HT1080 (cell line): ENCODE measurements at places on chromosomes 4 and X. TPM values are rescaled to one million over a fixed set of nuclear protein-coding genes. Genes with fewer than 3 reads are reported as not detected.

The HTT gene
- 14.7 and 19.1 TPM in 2 replicates for total RNA-seq

The MAGEA11 gene
- 54.2 and 60.1 TPM in 2 replicates for total RNA-seq

The TBC1D14 gene
- total RNA-seq = 47.1 and 50.6 TPM in 2 replicates

The MXRA5 gene
- not detected in 2 replicates for total RNA-seq

The ENOX2 gene
- 13.5 and 14.1 TPM in 2 replicates for total RNA-seq

The SAGE1 gene
- 5.3 and 6.9 TPM in 2 replicates for total RNA-seq

The FMR1NB gene
- total RNA-seq = not detected in 2 replicates

The LRPAP1 gene
- total RNA-seq = 160 and 256 TPM in 2 replicates

The NOX1 gene
- 0.18 TPM in 1 of 2 replicates, not detected in the other for total RNA-seq

The SPACA5 gene
- not detected in 2 replicates for total RNA-seq

The DCHS2 gene
- not detected in 2 replicates for total RNA-seq

The QRFPR gene
- total RNA-seq = not detected in 2 replicates

The CCDC149 gene
- 0.64 and 1.0 TPM in 2 replicates for total RNA-seq

The EGFL6 gene
- not detected in 2 replicates for total RNA-seq

The ARHGAP6 gene
- total RNA-seq = 0.43 and 0.70 TPM in 2 replicates

The HEPH gene
- 2.7 and 3.2 TPM in 2 replicates for total RNA-seq

The ALG13 gene
- total RNA-seq = 29.9 and 57.1 TPM in 2 replicates

The CD38 gene
- total RNA-seq = 0.06 and 0.23 TPM in 2 replicates

The GIMD1 gene
- total RNA-seq = not detected in 2 replicates

The RBMXL3 gene
- not detected in 2 replicates for total RNA-seq

The GYPE gene
- not detected in 2 replicates for total RNA-seq

The CT45A10 gene
- 30.6 and 42.2 TPM in 2 replicates for total RNA-seq

The C4orf51 gene
- total RNA-seq = not detected in 2 replicates

The N4BP2 gene
- 4.1 and 4.5 TPM in 2 replicates for total RNA-seq

The TMPRSS11B gene
- total RNA-seq = not detected in 2 replicates

The MGAT4D gene
- not detected in 2 replicates for total RNA-seq

The MAGEA2 gene
- 87.1 and 93.8 TPM in 2 replicates for total RNA-seq

The SHOX gene
- total RNA-seq = not detected in 2 replicates
